Astrocyte of the spinal cord (primary cell): ENCODE measurements at places on chromosomes 3 and 15.

DNA sequence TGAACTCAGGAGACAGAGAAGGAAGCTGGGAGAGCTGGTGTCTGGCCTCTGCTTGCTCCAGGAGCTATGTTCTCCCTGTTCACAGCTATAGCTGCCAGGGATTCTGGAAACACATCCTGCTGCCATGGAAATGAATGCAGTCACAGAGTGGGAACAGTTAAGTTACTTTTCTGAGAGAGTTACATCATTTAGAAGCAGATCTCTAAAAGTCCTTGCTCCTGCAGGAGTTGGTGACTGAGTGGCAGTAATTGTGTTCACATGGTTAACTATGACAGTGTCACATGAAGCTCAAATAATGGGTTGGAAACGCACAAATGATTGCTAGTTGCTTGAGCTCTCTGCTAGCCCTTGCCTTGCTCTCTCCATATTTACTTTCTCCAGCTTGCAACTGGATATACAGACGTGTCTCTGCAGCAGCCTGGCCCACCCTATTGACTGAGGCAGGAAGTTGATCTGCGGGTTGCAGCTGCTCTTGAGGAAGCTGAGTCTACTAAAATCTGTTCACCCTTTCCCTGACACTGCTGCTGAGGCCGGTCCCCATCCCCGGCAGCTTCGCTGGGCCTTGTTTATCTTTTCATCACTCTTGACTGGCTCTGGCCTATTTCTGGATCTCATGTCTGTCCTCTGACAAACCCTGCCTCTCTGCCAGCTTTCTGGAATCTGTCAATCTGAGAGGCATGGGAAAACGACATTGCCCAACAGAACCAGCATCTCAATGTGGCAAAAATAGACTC is 16.7 kb upstream of the ISLR start:
- DNase-seq, result peak; percentile 41

DNA sequence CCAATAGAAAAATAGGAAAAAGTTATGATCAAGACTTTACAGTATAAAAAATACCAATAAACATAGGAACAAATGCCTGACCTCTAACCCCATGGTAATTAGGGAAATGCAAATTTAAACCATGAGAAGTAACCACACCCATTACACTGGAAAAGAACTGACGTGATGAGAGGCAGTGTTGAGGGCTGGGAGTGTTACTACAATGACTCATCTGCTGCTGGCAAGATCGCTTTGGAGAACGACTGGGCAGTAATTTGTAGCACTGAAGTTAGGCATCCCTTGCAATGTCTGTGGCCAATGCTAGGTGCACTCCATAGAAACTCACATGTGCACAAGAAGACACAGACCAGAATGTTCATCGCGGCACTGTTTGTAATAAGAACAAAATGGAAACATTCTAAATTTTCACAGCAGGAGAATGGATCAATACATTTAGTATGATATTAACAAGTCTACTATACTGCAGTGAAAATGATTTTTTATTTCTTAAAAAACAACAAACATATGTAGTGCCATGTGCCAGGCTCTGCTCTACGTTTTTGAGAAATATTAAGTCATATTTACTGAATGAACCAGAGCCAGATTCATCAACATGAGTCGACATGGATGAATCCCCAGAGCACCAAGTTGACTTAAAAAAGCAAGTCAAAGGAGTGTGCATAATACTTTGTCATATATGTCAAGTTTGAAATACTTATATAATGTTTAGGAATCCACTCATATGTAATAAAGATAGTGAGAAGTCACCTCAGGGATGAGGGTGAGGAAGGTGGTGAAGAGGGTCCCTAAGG is 37.6 kb upstream of the EPHB3 start:
- peak; percentile 30 for DNase-seq

DNA sequence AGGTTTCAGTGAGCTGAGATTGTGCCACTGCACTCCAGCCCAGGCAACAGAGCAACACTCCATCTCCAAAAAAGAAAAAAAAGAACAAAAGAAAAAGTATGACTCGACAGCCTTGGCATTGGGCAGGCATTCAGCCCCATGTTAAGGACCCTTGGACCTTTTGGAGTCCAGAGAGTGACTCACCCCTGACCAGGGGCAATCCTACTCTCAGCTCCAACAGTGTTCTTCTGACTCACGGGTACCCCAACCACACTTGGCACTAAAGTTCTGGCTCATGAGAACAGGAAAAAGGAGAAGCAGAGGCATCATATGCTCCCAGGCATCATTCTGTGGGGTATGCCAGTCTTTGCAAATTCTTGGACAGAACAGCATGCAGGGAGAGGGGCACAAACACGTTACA is 252.4 kb upstream of the HES1 start:
- peak; percentile 76 for DNase-seq

DNA sequence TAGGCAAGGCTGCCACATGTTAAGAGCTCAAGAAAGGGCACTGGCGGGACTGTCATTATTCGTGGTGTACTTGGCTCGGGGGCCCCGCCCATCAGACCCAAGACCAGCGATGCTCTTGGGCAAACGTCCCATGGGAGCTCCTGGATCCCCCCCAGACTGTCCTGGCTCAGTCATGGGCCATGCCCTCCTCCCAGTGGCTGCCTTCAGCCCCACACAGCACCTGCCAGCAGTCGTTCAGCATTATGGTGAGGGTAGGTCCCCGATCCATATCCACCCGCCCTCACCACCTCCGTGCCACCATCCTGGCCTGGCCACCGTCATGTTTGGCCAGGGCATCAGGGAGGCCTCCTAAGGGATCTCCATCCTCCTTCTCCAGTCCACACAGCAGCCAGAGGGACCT is 51.4 kb upstream of the IQSEC1 start:
- no peak for DNase-seq

GRCh38 chr3:47652142-47652541 is 73.5 kb upstream of the CSPG5 start:
- no peak for DNase-seq

DNA sequence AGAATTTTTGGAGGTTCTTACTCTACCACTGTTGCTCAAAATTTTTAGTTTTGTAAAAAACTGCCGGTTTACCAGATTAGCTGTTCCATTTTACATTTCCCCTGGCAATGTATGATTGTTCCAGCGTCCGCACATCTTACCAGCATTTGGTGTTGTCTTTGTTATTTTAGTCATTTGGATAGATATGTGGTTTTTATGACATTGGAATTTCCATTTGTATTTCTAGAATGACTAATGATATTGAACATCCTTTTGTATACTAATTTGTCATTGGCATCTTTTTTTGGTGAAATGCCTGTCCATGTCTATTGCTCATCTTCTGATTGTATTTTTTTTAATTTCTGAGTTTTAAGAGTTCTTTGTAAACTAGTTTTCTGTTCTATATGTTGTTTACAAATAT is 28.5 kb downstream of the LRRC28 start:
- no peak for DNase-seq

- DNase-seq, result peak; percentile 56
These were observed 57.6 kb upstream of the CHRM5 start for GRCh38 chr15:33910741-33911140.

DNA sequence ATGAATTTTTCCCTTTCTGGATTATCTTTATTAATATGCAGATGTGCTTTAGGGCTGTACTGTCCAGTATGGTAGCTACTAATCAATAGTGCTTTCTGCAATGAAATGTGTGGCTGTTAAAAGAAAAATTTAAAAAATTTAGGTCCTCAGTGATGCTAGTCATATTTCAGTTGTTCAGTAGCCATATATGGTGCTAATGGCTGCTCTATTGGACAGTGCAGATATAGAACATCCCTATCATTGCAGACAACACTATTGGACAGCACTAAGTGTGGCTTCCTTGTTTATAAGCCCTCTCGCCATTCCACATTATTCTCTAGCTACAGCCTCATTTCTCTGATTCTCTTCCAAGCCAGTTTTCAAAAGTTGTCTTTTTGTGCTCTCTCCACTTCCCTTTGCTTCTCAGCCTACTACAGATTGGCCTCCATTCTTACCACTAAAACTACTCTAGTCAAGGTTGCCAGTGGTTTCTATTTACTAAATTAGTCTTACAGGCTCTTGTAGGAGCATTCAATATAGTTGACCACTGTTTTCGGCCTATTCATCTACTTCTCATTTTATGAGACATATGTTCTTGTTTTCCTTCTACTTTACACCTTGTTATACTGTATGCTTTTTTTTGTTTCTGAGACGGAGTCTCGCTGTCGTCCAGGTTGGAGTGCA is 9.5 kb downstream of the MAPK6 start:
- DNase-seq, result no peak

- DNase-seq, result peak; percentile 68
These were observed 62.9 kb upstream of the ZBTB38 start for GRCh38 chr3:141305436-141305835.

DNA sequence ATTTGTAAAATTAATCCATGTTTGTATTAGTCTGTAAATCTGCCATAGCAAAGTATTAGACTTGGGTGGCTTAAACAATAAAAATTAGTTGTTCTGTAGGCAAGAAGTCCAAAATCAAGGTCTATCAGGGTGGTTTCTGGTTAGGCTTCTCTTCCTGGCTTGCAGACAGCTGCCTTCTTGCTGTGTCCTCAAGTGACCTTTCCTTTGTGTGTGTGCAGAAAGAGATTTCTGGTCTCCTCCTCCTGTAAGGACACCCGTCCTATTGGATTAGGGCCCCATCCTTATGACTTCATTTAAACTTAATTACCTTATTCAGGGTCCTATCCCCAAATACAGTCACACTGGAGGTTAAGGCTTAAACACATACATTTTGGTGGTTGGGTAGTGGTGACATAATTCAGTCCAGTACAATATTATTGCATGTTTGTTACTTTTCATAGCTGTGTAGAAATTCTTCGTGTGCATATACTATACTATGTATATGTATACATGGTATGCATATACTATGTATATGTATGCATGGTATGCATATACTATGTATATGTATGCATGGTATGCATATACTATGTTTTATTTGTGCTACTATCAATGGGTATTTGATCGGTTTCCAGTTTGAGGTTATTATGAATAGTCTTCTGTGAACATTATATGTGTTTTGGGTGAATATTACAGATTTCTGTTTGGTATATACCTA is 57.9 kb upstream of the RNU6-1 start:
- no peak for DNase-seq

DNA sequence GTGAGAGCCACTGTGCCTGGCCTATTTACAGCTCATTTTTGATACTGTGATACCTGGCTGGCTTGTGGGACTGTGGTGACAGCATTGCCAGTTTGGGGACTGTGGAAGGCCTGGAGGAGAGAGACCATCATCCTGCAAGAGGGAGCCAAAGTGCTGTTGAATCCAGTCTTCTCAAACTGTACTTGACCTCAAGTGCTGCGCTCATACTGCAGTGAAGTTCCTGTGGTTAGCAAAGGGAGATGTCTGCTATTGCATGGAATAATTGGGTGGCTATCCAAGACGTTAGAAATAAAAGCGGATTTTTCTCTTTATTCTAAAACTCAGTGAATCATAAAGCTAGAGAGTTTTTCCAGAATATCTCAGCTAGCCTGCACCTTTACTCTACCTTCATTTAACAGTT is 83.4 kb downstream of the CCK start:
- DNase-seq, result peak; percentile 77

GRCh38 chr3:195128255-195129071 is 142.5 kb downstream of the XXYLT1 start:
- peak; percentile 50 for DNase-seq

DNA sequence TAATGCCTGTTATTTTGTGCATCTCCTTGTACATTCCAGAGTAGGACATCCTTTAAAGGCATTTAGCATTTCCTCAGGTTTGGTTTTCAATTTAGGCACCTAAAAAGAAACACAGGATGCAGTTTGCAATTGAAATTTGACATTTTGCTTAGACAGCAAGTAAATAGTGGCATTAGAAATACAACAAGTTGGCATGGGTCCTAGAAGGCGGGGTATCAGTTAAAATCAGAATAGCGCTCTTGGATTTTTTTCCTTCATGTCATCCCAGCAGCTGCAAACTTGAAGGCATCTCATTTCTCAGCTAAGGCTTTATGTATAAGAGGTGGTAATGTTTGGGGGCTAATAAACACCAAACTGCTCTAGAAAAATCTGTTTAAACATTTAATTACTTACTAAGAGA is 47.5 kb upstream of the SKOR1 start:
- no peak for DNase-seq

- DNase-seq, result peak; percentile 7
These were observed 26.9 kb upstream of the LINGO1 start for GRCh38 chr15:77659350-77660321.

DNA sequence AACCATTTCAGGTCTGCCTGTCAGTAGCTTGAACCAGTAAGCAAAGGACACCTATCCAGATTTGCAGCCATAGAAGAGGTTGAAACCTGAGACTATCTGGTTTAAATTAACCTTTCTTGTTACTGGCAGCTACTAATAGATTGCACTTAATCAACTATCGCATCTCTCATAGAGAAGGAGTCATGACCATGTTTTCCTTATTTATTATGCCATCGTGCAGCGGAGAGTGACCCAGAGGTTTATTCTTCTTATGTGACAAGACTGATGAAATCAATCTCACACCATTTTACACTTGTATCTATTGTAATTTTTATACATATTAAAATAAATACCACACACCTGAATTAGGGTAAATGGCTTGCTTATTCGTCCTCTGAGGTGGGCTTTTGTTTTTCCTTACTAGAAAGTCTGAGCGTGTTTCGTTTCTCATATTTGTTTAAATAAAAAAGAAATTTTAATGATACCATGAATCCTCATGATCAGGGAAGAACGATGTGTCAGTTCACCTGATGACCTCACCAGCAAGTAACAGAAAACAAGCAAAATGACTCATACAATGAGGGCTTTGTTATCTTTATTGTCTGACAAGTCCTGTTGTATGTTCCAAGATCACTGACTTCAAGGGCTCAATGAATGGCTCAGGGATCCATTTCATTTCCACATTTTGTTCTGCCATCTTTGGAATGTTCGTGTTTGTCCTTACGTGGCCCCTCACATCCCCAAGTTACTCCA is 379.5 kb upstream of the DPH6 start:
- peak; percentile 3 for DNase-seq

GRCh38 chr3:48399387-48400172 is 27.6 kb downstream of the FBXW12 start:
- DNase-seq, result no peak

GRCh38 chr15:64163659-64164362 is 989 bp upstream of the PPIB start:
- DNase-seq, result no peak

GRCh38 chr3:18716101-18716500 is 291.0 kb upstream of the SATB1 start:
- DNase-seq, result no peak

DNA sequence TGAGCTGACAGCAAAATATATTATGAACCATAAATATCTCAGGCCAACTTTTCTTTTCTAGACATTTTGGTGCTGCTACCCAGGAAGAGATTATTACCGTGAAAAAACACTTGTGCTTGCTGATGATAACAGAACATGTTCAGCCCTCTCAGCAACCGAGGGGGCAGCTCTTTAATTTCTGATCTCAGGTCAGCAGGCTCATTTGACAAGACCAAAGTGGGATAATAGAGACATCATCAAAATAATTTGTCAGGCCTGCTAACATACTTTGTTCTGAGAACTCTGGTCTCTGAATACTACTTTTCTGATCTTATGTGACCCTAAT is 645.9 kb upstream of the KCNMB2 start:
- DNase-seq, result no peak
